ENCODE measurements at places on chromosomes 6 and 20.

- no peak for DNase-seq
Measured at GRCh38 chr6:156033598-156033997, 578.0 kb upstream of the NOX3 start.

- DNase-seq = no peak
Measured at GRCh38 chr6:148648754-148649453, 97.9 kb upstream of the UST start.

DNA sequence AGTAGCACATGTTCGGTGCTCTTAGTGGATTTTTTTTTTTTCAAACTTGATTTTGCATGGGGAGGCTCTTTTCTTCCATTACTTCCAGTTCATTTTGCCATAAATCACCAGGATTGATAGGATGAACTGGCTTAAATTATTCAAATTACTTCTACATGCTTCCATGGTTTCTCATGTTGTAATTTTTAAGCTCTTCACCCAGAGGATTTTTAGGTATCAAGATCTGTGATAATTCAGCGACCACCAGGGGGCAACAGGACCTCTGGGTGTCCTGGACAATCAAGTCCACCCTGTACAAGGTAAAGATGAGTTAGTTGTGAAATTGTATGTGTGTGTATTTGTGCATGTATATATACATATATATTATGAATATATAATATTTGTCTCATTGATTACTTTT is 4.2 kb upstream of the EPHA7 start:
- peak; percentile 36 for DNase-seq

- DNase-seq = no peak
Measured at GRCh38 chr6:114886670-114887436, 544.0 kb upstream of the HS3ST5 start.

- peak; percentile 1 for DNase-seq
Measured at GRCh38 chr20:41889126-41889843, 271.1 kb upstream of the CHD6 start.

GRCh38 chr6:157621406-157621805 is 201.6 kb upstream of the SNX9 start:
- no peak for DNase-seq

Data from stimulated activated CD4-positive, alpha-beta T cell treated with anti-CD3 and anti-CD28 coated beads, Interleukin-15, amount 100 ng/mL, for 24 hours (primary cell).